ENCODE measurements at places on chromosomes 2 and 18.

GRCh38 chr18:46393230-46393629, 263.8 kb downstream of the LOXHD1 start:
- no peak for DNase-seq

DNA sequence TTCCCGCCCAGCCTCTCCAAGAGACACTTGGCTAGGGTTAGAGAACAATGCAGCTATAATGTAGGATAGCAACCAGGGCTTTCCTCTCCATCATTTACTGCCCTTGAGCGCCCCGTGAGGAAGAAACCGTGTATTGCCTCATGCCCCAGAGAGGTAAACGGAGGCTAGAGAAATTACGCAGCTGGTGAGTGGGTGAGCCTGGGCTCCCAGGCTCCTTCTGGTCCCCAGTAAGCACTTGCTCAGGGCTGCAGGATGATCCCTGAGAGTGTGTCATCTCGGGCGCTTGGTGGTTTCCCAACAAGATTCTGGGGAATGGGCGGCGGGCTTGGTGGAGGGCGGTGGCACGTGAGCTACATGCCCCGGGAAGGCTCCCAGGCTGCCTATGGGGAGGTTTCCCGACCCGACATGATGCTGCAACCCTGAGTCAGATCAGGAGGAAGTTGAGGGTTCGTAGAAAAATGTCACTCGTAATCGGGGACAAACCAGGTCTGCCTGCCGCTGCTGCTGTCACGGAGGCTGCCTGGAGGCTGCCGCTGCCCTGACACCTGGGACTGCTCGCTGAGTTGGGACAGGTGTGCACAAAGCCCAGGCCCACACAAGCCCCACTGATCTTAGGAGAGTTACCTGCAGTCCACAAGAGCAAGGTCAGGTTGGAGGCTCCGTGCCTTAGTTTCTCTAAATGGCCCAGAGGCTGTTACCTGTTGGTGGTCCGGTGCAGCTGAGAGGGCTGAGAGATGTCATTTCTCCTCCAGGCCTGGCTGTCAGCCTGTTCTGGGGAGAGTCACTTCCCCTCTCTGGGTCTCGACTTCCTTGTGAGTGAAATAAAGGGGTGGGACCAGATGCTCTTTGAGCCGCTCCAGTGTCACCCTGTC, at the start of gene GPR55:
Gene GPR55, minus strand, starts transcription at position 773 of the 872 bp plus-strand sequence. CDS start 14,280 bp downstream, outside the sequence.
- DNase-seq: no peak

DNA sequence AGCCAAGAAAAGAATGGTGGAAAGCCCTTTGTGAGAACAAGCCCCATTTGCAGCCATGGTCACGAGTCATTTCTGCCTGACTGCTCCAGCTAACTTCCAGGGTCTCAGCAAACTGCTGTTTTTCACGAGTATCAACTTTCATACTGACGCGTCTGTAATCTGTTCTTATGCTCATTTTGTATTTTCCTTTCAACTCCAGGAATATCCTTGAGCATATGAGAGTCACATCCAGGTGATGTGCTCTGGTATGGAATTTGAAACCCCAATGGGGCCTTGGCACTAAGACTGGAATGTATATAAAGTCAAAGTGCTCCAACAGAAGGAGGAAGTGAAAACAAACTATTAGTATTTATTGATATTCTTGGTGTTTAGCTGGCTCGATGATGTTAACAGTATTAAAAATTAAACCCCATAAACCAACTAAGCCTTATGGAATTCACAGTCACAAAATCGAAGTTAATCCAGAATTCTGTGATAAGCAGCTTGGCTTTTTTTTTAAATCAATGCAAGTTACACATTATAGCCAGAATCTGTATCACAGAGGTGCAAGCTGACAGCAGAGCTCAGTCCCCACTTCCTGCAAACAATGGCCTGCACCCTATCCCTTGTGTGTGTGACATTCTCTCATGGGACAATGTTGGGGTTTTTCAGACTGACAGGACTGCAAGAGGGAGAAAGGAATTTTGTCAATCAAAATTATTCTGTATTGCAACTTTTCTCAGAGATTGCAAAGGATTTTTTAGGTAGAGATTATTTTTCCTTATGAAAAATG, 26.1 kb downstream of the SLC14A1 start:
- no peak for DNase-seq

- DNase-seq: no peak
Measured at GRCh38 chr2:108023776-108024175, 37.5 kb downstream of the SLC5A7 start.

- DNase-seq: no peak
Measured at GRCh38 chr2:97673915-97674283, 4.4 kb downstream of the C2orf92 start.

- peak; percentile 8 for DNase-seq
Measured at GRCh38 chr2:11652553-11652952, 17.4 kb downstream of the NTSR2 start.

GRCh38 chr2:36572719-36573059, 25.3 kb downstream of the FEZ2 start:
- DNase-seq: no peak

Data from adipocyte (in vitro differentiated cells).